Fibroblast of skin of back (primary cell): ENCODE measurements at places on chromosomes 2 and 18.

DNA sequence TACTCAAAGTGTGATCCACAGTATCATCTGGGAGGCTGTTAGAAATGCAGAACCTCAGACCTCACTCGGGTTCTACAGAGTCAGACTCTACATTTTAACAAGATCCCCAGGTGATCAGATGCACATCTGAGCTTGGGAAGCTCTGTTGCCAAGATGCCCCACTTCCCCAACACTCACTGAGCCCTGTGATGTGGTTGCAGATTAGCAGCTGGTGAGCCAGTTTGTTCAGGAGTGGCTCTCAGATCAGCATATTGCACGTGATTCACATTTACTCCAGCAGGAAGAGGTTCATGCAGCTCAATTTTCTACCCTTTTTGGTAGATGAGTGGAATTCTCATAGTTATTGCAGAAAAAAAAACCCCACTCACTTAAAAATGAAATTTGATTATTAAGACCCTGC, 96.4 kb downstream of the VIT start:
- DNase-seq = no peak

GRCh38 chr18:74266161-74266560, 25.6 kb downstream of the CYB5A start:
- no peak for DNase-seq

DNA sequence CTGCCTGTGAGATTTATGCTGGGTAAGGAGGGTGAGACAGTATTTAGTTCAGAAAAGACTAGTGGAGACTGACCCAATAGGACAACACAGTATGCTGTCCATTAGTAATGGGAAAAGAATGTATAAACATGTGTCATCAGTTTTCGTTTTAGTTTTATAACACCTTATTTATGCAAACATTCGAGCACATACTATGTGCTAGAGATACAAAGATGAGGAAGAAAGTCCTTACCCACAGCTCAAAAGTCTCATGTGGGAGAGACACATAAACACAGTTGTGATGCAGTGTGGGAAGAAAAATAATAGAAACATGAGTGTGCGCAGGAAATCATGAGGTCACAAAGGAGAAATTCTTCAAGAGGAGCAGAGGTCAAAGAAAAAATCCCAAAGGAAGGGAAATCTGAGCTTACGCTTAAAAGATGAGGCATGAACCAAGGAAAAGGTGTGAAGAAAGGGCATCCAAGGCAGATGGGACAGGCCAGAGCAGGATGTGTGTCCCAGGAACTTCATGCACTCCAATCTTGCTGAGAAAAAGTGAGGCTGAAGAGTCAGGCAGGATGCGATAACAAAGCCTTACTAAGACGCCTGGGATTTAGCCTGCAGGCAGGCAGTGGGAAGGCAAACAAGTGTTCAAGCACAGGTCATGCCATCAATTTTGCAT, 8.1 kb downstream of the METTL21A start:
- DNase-seq = peak; percentile 86

GRCh38 chr2:229273723-229274338, 2.7 kb upstream of the PID1 start:
- DNase-seq = peak; percentile 72

DNA sequence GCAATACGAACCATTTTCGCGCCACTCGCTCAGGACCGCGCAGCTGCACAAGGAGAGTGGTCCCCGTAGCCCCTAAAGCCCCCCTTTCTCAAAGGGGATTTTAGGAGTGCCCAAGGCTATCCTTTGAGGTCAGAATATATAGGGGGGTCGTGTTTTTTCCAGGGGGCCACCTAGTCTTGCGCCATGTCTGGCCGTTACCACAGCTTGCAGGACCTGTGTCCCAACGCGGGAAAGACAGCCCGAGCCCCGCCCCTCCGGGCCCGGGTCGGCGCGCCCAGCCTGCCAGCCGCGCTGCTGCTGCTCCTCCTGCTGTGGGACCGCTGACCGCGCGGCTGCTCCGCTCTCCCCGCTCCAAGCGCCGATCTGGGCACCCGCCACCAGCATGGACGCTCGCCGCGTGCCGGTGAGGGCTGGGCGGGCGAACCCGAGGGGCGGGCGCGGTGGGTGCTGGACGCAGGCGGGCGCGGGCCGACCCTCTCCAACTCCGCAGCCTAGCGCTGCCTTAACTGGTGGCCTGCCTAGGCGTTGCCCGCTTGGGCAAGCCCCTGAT, at the start of gene CDCA7:
Gene CDCA7 (plus strand): TSS at position 291 of the 550 bp plus-strand sequence. CDS start 92 bp downstream, at position 383.
- DNase-seq = peak; percentile 73

GRCh38 chr18:63306819-63307550, 12.6 kb downstream of the BCL2 start:
- DNase-seq = no peak
